ENCODE measurements at places on chromosomes 4 and X. TPM values are rescaled to one million over a fixed set of nuclear protein-coding genes. Genes with fewer than 3 reads are reported as not detected.

DNA sequence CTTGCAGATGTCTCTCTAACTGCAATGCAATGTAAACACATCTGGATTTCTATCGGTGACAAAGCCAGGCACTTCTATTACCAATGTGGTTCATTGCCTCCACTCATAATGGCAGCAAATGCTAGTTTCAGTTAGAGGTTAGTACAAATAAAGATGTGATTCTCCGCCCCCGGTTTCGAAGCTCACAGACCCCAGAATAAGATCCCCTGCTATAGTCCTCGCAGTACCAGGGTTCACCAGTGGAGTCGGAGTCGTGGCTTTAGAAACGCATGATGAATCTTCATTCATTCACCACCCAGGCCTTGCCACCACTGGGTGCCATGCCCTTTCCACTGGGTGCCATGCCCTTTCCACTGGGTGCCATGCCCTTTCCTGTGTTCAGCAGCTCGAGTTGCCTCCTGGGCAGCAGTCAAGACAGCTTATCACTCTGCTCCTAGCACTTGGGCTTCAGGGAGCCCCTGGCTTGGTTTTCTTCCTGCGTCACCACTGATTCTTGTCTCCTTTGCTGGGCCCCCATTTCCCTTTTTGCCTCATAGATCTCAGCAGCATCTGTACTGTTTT is 3.5 kb upstream of the NAA10 start:
- DNase-seq: no peak

- no peak for DNase-seq
These were observed 14.2 kb upstream of the C4orf51 start for GRCh38 chr4:145665773-145666172.

DNA sequence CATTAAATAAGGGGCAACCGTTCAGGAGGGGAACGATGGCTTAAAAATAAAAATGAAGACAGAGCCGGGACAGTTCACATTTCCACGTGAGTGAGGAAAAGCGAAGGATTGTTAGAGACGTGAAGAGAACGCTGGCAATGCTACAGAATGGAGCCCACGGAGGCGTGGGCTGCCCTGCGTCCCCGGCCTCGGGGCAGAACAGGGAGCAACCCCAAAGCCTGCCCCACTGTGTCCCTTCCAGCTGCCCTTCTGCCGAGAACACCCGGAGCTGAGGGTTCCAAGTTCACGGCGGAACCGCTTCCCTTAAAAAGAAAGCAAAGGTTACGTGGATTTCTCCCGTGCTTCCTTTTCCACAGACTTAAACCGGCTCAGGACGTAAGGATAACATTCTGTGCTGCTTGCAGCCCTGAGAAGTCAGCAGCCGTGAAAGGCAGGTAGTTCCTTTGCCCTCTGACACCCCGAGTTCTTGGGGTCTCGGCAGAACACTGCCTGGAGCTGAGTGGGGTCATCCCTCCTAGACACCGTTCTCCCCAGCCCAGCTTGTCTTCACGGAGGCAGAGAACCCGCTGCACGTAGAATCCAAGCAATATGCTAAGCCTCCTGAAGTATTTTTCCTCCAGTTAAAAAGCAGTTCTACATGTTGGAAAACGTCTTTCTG is 14.2 kb downstream of the DHRSX start:
- no peak for DNase-seq

- no peak for DNase-seq
These were observed 19.7 kb upstream of the MAGEE1 start for GRCh38 chrX:76407795-76408194.

DNA sequence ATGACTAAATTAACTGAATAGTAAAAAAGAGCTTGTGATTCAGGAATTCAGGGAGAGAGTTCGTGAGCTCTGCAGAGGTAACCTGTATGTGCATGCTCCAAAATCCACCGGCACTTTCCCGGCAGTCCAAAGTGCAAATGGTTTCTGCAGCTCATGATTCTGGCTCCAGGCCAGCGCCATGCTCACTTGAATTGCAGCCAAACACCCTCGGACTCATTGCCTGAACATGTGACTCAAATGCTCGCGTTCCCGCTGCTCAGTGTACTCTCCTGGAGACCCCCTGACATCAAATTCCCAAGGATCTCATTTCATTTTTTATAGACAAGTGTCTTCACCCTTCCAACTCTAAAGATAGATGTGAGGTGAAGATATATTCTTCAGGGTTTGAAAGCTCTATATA is 44.1 kb upstream of the SH3RF1 start:
- DNase-seq: peak; percentile 89

- no peak for DNase-seq
These were observed 214.6 kb downstream of the ENOX2 start for GRCh38 chrX:130688360-130688759.

DNA sequence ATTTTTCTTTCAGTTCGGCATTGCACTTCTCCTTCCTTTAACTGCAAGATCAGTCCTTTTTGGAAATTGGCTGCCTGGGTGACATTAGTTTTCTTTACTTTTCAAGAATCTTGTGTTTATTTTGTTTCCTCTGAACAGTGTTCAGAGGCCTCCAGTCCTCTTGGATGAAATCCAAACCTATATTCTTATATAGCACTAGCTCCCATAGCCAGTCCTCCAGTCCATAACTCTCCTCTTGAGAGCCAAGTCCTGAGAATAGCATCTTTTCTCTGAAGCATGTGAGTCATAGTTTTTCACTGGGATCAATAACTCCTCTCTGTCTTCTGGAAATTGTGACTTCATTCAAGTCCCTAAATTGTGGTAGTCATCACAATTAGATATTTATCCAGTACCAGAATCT is 357.5 kb downstream of the RAPGEF2 start:
- no peak for DNase-seq

DNA sequence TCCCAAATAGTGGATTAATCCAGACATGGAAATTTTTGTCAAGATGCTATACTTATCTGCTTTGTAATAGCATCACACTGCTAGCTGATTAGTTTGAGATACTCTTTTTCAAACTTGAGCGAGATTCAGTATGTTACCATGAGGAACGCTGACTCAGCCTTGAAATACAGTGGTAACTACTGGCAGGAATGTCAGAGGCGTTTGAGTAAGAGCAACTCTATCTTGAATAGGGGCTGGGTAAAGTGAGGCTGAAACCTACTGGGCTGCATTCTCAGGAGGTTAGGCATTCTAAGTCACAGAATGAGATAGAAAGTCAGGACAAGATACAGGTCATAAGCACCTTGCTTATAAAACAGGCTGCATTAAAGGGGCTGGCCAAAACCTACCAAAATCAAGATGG is 2519.6 kb downstream of the ARAP2 start:
- DNase-seq: no peak

DNA sequence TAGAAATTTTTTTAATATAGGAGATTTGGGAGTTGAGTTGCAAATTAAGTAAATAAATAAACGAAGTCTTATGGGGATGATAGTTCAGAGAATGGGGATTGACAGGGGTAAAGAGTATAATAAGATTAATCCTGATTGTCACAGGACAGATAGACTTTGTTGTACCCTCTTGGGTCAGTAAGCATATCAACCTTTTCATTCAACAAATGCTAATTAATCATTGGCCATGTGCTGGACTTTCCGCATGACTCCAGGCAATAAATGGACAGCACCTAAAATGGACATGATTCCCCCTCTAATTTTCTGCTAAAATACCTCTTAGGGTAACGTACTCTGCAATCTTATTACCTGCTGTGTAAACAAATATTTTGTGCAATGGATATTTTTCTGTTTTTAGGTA is 1331.1 kb upstream of the ADGRL3 start:
- DNase-seq: no peak

- DNase-seq: no peak
These were observed 539.8 kb upstream of the SLIT2 start for GRCh38 chr4:19711871-19712270.

DNA sequence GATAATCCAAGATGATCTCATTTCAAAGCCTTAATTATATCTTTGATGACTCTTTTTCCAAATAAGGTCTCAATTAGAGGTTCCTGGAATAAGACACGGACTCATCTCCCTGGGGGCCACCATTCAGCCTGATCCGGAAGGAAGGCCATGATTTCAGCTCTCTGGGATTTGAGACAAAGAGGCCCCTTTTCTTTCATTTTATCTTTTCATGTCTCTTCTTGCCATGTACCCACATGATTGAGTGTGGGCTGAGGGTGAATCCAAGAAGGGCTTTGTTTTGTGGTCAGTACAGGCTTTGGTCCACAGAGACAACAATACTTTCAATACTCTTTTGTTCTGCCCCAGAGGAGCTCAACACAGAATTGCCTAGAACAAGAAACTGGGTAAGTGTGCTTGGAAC is 261.2 kb downstream of the TRIML1 start:
- no peak for DNase-seq

DNA sequence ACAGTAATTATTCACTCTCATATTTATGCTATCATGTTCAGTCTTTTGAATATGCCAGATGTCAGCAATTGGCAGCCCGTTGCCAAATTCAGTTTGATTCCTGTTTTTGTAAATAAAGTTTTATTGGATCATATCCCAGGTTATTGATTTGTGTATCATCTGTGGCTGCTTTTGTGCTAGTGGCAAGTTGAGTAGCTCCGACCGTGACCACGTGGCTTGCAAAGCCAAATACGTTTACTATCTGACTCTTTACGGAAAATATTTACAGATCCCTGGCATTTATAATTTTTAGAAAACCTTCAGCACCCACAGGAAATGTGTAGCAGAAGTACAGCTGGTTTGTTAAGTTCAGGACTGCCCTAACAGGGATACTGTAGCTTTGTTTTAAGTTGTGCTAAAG is 67.4 kb downstream of the VCX2 start:
- no peak for DNase-seq

GRCh38 chr4:105158837-105159236 is 12.2 kb downstream of the TET2 start:
- no peak for DNase-seq

GRCh38 chr4:149845743-149846142 is 30.1 kb upstream of the IQCM start:
- no peak for DNase-seq

GRCh38 chr4:41012293-41012692 is 202.0 kb downstream of the APBB2 start:
- DNase-seq: no peak

- DNase-seq: no peak
These were observed 81.7 kb downstream of the PWWP3B start for GRCh38 chrX:106249706-106250379.

- DNase-seq: no peak
These were observed 356.8 kb upstream of the PCDH10 start for GRCh38 chr4:132792310-132792709.

- no peak for DNase-seq
These were observed 25.3 kb downstream of the STARD8 start for GRCh38 chrX:68672581-68673318.

The ADRA2C gene
- 0.92 TPM for total RNA-seq

The IL21 gene
- total RNA-seq: not detected

The HDAC6 gene
- 78.9 TPM for total RNA-seq

The PLP1 gene
- total RNA-seq: 16.7 TPM

The DSPP gene
- not detected for total RNA-seq

The FGFR3 gene
- 57.4 TPM for total RNA-seq

The MAGEA10 gene
- total RNA-seq: not detected

The FGFBP2 gene
- total RNA-seq: 0.49 TPM

The NLGN4X gene
- 1.8 TPM for total RNA-seq

The ETDB gene
- not detected for total RNA-seq

The VSIG4 gene
- 15.4 TPM for total RNA-seq

The TLL1 gene
- total RNA-seq: 1.9 TPM

The CXCL10 gene
- 2.5 TPM for total RNA-seq

The MTCP1 gene
- total RNA-seq: 13.9 TPM

The KDR gene
- 5.2 TPM for total RNA-seq

The AKAP14 gene
- not detected for total RNA-seq

The BTK gene
- 1.7 TPM for total RNA-seq

The ERAS gene
- total RNA-seq: not detected

The GLRB gene
- total RNA-seq: 0.64 TPM

The WDR1 gene
- total RNA-seq: 457 TPM

The LRIT3 gene
- not detected for total RNA-seq

The CITED1 gene
- 0.67 TPM for total RNA-seq

The GAGE12F gene
- total RNA-seq: not detected

The CXCL6 gene
- not detected for total RNA-seq

The NKX6-1 gene
- total RNA-seq: not detected
